AG10803 (cell line): ENCODE measurements at places on chromosomes 13 and 19.
A peak's percentile ranks its signal among the peaks of the same experiment; 100 is the strongest.

GRCh38 chr19:7199613-7200533 lies 94.3 kb downstream of the INSR start:
- no peak for DNase-seq

- no peak for DNase-seq
These were observed 36.7 kb downstream of the DNMT1 start for GRCh38 chr19:10158071-10158470.

GRCh38 chr19:20005741-20006140 lies 33.6 kb downstream of the ZNF682 start:
- no peak for DNase-seq

DNA sequence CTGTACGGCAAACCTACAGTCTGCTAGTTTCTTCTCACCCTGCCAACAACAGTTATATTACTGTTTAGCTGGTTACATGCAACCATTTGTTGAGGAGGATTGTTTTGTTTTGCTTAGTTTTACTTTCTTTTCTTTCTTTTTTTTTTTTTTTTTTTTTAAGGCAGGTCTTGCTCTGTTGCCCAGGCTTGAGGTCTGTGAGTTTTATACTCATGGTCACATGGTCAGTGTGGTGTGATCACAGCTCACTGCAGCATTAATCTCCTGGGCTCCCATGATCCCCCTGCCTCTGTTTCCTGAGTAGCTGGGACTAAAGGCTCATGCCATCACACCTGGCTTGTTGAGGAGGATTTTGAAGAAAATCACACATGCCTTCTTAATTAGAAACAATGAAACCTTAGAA lies 505.6 kb downstream of the GPC5 start:
- no peak for DNase-seq

GRCh38 chr13:75843991-75844390 lies 207.9 kb downstream of the LMO7 start:
- DNase-seq = no peak

GRCh38 chr13:48853728-48854102 lies 122.0 kb upstream of the FNDC3A start:
- peak; percentile 18 for DNase-seq
